ENCODE measurements at places on chromosomes 6 and 20. TPM values are rescaled to one million over a fixed set of nuclear protein-coding genes. Genes with fewer than 3 reads are reported as not detected.

DNA sequence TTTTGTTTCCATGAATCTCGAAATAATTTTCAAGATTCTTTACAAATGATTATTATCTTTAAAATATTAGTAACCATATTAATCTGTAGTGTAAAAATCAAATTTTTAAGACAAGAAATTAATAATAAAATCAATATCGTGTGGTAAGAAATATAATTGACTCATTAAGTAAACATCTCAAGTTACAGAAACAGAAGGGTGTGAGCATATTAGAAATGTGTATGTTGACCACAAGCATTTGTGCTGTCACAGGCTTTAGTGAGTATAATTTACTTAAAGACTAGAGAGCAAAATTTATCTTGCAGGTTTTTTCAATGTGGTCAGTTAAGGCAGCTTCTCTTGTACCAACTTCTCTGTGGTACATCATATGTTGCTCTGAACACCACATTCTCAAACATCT, 566.5 kb upstream of the IRAK1BP1 start:
- no peak for DNase-seq

DNA sequence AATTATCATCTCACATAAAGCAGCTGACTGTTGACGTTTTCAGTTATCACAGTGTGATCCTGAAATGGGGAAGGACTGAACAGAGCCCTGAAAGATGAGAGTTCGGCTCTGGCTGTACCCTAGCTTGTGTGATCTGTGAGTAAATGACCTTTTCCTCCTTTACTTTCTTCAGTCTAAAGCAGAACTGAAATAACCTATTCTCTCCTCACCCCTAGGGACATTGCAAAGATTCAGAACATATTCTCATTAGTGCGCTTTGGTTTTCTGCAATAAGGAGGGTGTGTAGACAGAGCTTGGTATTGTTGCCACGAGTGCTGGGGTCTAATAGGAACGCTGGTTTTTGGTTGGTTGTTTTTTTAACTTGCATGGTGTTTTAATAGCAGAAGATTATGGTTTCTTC, 16.7 kb downstream of the FARS2 start:
- no peak for DNase-seq

GRCh38 chr20:54624706-54625390, 149.5 kb downstream of the DOK5 start:
- no peak for DNase-seq

DLK2 gene
- 31.6 TPM for polyA plus RNA-seq

ENPP5 gene
- polyA plus RNA-seq, result 0.07 TPM
